ENCODE measurements at places on chromosomes 4 and X. TPM values are rescaled to one million over a fixed set of nuclear protein-coding genes. Genes with fewer than 3 reads are reported as not detected.

DNA sequence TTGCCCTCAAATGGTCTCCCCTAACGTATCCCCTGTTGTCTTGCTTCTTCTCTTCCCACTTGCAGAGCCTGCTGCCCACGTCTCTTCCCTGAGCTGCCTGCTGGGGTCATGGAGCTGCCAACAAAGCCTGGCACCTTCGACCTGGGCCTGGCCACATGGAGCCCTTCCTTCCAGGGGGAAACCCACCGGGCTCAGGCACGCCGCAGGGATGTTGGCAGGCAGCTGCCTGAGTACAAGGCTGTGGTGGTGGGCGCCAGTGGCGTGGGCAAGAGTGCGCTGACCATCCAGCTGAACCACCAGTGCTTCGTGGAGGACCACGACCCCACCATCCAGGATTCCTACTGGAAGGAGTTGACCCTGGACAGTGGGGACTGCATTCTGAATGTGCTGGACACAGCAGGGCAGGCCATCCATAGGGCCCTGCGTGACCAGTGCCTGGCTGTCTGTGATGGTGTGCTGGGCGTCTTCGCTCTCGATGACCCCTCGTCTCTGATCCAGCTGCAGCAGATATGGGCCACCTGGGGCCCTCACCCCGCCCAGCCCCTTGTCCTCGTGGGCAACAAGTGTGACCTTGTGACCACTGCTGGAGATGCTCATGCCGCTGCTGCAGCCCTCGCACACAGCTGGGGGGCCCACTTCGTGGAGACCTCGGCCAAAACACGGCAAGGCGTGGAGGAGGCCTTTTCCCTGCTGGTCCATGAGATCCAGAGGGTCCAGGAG, 2.9 kb downstream of the ERAS start:
- H3K36me3 ChIP-seq, result peaks cover 23% of the 10 kb centered on the region
- H3K4me1 ChIP-seq, result peaks cover 8% of the 10 kb centered on the region
- H3K27ac ChIP-seq, result no peak overlapping the region
- H3K4me3 ChIP-seq, result no peak overlapping the region
- DNase-seq, result no peak

- no peaks in the 10 kb centered on the region for H3K27me3 ChIP-seq
- H3K27ac ChIP-seq, result no peak overlapping the region
- no peaks in the 10 kb centered on the region for H3K36me3 ChIP-seq
- no peak overlapping the region for H3K4me3 ChIP-seq
- no peak for DNase-seq
Measured at GRCh38 chrX:24245202-24245601, 68.7 kb downstream of the SUPT20HL2 start.

DNA sequence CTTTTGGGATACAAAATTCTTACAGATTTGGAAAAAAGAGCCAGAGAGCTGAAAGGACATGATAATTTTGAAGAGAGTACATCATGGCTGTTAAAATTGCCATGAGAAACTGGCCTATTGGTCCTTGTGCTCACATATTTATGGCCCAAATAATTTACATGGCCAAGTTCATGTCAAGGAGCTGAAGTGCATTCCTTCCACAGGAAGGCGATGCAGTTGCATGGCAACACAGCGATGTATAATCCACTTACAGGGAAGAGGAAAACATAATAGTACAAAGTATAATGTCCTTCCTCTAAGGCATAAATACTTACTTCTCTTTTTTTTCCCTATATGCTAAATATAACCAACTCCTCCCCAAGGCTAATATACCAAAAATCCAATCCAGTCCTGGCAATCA, 914.5 kb upstream of the AGA start:
- H3K4me1 ChIP-seq, result no peaks in the 10 kb centered on the region
- no peak overlapping the region for H3K4me3 ChIP-seq
- H3K27ac ChIP-seq, result no peak overlapping the region
- no peak for DNase-seq
- no peaks in the 10 kb centered on the region for H3K36me3 ChIP-seq
- H3K27me3 ChIP-seq, result no peaks in the 10 kb centered on the region

DNA sequence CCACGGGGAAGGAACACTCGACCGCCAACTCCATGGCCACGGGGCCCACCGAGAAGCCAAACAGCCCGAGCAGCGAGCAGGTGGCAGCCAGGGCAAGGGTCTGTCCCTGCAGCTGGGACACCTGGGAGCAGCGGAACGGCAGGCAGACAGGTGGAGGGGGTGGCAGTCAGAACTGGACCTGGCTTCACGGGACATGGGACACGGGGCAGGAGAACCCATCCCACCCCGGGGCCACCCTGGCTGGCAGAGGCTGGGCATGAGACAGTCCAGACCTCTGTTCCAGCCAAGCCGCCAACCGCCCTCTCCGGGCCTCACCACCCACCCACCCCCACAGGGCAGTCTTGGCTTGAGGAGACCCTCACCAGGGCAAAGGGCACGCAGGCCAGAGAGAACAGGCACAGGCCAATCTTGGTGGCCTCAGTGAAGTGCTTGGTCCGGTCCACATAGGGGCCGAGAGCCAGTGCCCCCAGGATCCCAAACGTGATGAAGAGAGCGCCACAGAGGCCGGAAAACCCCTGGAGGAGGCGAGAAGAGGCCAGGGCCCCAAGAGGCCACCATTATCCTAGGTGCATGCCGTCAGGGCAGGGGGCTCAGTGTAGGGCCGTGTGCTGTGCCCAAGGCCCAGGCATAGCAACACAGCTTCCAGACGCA, 5.6 kb downstream of the SLC49A3 start:
- H3K4me1 ChIP-seq, result peaks cover 7% of the 10 kb centered on the region
- no peaks in the 10 kb centered on the region for H3K27me3 ChIP-seq
- H3K27ac ChIP-seq, result no peak overlapping the region

DNA sequence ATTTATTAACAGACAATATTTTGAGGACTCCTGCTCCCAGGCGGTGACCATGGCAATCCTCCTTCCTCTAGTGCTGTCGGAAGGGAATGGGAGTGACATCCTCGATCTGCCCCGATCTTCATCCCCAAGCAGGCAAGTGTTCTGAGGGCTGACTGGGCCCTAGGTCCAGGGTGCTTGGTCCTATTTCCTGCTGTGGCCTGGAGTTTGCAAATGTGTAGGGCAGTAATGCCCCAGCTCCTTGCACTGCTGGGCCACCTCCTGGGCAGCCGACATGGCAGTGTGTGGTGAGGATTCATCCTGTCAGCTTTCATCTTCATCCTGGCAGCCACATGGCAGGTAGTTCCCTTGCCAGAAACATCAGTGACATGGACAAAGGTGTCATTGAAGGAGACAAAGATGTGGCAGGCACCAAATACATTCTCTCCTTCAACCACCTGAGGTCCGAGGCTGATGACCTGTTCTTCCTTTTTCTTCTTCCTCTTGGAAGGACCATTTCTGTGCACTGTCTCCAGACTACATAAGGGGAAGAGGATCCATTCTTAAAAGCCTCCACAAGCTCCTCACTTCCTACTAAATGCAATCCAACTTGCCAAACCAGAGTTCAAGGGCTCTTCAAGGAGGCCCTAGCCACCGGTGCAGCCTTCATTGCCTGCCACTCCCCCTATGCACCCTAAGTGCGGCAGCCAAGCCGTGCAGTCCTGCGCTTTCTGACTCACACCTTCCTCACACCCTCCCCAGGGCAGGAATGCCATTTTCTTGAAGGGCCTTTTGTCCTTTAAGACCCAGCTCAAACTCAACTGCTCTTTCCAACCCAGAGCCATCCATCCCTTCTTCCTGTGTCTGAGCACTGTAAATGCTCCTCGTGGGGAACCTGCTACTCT, 65.7 kb downstream of the TMEM154 start:
- peaks cover 4% of the 10 kb centered on the region for H3K27me3 ChIP-seq
- no peak overlapping the region for H3K27ac ChIP-seq

The NDP gene
- total RNA-seq, result 0.66 TPM

The DCHS2 gene
- total RNA-seq, result 5.1 TPM

GRCh38 chrX:129663171-129663570, 8.4 kb upstream of the APLN start:
- DNase-seq, result no peak
- no peaks in the 10 kb centered on the region for H3K27me3 ChIP-seq
- H3K4me1 ChIP-seq, result peaks cover 19% of the 10 kb centered on the region
- peaks cover 2% of the 10 kb centered on the region for H3K36me3 ChIP-seq

The PF4V1 gene
- total RNA-seq, result not detected

DNA sequence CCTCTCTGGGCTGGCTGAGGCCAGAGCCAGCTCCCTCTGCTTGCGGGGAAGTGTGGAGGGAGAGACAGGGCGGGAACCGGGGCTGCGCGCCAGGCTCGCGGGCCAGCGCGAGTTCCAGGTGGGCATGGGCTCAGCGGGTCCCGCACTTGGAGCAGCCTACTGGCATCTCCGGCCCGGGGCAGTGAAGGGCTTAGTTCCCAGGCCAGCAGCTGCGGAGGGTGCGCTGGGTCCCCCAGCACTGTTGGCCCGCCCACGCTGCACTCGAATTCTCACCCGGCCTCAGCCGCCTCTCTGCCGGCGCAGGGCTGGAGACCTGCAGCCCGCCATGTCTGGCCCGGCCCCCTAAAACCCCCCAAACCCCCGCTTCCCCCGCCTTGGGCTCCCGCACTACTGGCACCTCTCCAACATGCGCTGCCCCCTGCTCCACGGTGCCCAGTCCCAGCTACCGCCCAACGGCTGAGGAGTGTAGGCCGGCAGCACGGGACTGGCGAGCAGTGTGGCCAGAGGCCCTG, 33.8 kb upstream of the FAT4 start:
- no peak overlapping the region for H3K27ac ChIP-seq
- no peaks in the 10 kb centered on the region for H3K36me3 ChIP-seq
- H3K4me1 ChIP-seq, result peaks cover 8% of the 10 kb centered on the region
- no peaks in the 10 kb centered on the region for H3K27me3 ChIP-seq
- no peak overlapping the region for H3K4me3 ChIP-seq

DNA sequence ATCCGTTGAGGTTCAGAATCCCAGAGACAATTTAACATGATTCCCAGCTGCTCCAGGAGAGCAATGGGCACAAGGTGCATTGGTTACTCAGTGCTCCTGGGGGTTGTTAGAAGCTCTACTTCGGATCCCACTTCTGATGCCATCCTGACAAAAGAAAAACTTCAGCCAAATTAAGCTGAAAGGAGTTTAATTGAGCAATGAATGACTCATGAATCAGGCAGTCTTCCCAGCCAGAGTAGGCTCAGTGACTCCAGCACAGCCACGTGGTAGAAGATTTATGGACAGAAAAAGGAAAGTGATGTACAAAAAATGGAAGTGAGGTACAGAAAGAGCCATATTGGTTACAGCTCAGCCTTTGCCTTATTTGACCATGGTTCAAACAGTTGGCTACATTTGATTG, 95.7 kb downstream of the PWWP3B start:
- no peaks in the 10 kb centered on the region for H3K36me3 ChIP-seq
- H3K27me3 ChIP-seq, result no peaks in the 10 kb centered on the region
- H3K4me3 ChIP-seq, result no peak overlapping the region
- H3K4me1 ChIP-seq, result no peaks in the 10 kb centered on the region
- no peak for DNase-seq

DNA sequence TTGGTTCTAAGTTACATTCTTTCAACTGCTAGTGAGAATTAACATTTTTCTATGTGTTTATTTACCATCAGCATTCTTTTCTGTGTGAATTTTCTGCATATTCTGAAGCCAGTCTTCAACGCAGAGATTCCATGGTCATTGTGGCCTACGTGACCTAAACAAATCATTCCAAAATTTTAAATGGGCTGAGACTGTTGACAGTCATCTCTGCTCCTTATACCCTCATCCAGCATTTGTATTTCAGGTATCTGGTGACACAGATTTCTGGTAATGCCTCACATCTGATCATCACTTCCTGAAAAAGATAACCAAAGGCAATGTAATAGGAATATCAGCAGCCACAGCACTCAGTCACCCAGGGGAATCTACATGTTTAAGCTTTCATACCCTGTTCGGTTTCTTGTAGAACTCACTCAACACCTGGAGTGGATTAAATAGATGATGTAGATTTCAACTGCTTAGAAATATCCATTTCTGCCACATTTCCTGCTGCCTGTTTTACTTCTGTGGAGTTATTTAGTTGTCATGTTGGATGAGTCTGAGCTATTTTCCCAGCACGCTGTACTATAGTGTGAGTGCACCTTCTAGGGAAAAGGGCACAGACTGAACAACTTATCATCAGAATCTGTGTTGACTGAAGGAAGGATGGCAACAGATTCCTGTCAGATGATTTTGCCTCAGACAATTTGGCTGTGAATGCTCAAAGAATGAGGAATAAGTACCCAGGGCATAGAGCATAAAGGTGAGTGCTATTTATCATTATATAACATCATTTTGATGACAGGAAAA, 73.0 kb upstream of the HPGD start:
- no peak overlapping the region for H3K27ac ChIP-seq
- no peak overlapping the region for H3K4me3 ChIP-seq
- no peaks in the 10 kb centered on the region for H3K4me1 ChIP-seq
- H3K36me3 ChIP-seq, result no peaks in the 10 kb centered on the region
- no peak for DNase-seq
- H3K27me3 ChIP-seq, result no peaks in the 10 kb centered on the region

The NEIL3 gene
- 5.9 TPM for total RNA-seq

GRCh38 chrX:103585411-103586313, at the start of gene TCEAL4:
TCEAL4 (plus strand) TSS chrX:103585515; CDS start chrX:103586676, 1,161 bp downstream.
- peak within 1 kb of the TSS; percentile 92 for H3K27ac ChIP-seq
- no peaks in the 10 kb centered on the region for H3K36me3 ChIP-seq
- peaks cover 8% of the 10 kb centered on the region for H3K27me3 ChIP-seq
- peak within 1 kb of the TSS; percentile 90 for H3K4me3 ChIP-seq
- peaks cover 14% of the 10 kb centered on the region for H3K4me1 ChIP-seq

DNA sequence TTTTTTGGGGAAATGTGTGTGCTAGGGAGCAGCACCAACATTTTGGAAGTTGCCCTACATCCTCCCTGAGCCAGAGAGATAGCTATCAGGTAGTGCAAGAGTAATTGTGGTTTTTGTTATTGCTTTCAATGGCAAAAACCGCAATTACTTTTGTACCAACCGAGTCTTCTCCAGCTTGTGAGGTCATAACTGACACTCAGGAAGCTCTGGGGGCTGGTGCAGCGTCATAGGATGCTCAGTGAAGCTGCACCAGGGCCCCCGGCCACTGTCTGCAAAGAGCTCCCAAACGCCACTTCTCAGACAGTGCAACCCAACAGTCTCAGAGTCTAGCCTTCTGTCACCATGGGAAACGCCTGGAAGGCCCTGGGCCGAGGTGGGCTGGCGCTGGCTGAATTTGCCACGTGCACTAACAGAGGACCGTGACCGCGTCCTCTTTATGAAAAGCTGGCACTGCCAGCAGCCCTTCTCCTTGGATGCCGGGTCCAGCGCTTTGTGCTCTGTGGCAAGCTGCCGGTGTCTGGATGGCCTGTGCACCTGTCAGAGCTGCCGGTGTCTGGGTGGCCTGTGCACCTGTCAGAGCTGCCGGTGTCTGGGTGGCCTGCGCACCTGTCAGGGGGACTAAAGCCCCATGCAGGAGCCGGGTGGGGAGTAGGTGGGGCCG, 19.4 kb downstream of the SH3TC1 start:
- no peak overlapping the region for H3K4me3 ChIP-seq
- peaks cover 14% of the 10 kb centered on the region for H3K36me3 ChIP-seq

GRCh38 chr4:111268769-111269414, 646.0 kb upstream of the PITX2 start:
- H3K27ac ChIP-seq, result peak overlapping the region; percentile 84
- no peaks in the 10 kb centered on the region for H3K27me3 ChIP-seq
- no peak overlapping the region for H3K4me3 ChIP-seq
- H3K4me1 ChIP-seq, result peaks cover 40% of the 10 kb centered on the region

DNA sequence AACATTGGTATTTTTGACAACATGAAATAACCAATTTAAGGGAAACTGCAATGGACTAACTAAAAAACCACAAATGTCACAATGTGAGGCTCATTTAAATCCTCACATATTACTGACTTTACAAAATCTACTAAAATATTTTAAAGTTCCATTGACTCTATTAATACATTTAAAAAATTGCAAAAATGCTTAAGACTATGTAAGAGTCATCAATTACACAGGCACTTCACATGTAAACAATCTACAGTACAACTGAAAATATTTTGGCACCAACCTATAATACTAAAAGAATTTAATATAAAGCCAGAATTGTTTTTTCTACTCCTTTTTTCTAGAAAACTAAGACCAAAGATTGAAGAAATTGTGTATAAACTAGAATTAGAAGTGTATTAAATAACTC, 76.8 kb upstream of the RBMXL3 start:
- no peak overlapping the region for H3K4me3 ChIP-seq
- no peaks in the 10 kb centered on the region for H3K27me3 ChIP-seq
- H3K27ac ChIP-seq, result no peak overlapping the region
- DNase-seq, result no peak
- no peaks in the 10 kb centered on the region for H3K4me1 ChIP-seq

The CT47B1 gene
- not detected for total RNA-seq
